SK-N-SH (cell line): ENCODE measurements at places on chromosomes 6 and 20.

DNA sequence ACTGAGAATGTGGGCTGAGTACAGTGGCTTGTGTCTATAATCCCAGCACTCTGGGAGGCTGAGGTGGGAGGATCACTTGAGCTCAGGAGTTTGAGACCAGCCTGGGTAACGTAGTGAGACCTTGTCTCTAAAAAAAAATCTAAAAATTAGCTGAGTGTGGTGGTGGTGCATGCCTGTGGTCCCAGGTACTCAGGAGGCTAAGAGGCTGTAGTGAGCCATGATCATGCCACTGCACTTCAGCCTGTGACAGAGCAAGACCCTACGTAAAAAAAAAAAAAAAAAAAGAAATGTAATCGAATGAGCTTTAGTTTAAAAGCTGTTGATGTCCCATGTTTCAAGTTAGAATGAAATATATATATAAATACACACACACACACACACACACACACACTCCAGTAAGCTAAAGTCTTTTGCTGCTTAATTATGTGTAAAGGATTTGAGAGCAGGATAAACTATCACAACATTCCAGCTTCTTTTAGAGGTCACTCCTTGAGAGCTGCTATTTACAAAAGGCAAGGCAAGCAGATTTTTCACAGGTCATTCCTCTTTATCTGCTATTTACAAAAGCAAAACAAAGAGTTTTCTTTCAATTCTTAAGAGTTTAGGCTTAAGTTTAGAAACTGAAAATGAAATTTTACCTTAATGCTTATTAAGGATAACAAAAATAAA lies 4.7 kb upstream of the MICAL1 start:
- DNase-seq, result no peak

- no peak for DNase-seq
Measured at GRCh38 chr6:108666656-108667260, 106.0 kb downstream of the FOXO3 start.

GRCh38 chr20:4787069-4787468 lies 65.4 kb downstream of the PRND start:
- no peak for DNase-seq

DNA sequence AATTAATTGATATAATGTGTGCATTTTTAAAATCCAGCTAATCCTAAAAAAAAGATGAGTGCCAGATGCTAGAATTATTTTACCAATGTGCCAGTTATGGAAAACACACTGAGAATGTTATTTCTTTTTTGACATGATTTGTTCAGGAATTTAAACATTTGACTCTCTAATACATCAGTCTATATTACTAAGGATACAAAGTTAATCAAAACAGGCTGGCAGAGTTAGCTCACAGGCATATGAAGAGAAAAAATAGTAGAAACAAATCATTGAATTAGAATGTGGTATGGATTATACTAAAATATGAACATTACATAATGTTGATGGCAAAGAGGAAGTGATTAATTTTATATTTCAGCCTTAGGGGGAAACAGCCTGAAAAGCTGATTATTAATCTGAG lies 368.3 kb upstream of the GJE1 start:
- DNase-seq, result no peak

- DNase-seq, result no peak
Measured at GRCh38 chr20:22503577-22503976, 80.8 kb downstream of the FOXA2 start.

GRCh38 chr20:48734104-48734749 lies 93.6 kb downstream of the PREX1 start:
- no peak for DNase-seq

- no peak for DNase-seq
Measured at GRCh38 chr20:49590163-49591017, 22.5 kb upstream of the PTGIS start.

- no peak for DNase-seq
Measured at GRCh38 chr20:8434326-8434876, 302.3 kb downstream of the PLCB1 start.

DNA sequence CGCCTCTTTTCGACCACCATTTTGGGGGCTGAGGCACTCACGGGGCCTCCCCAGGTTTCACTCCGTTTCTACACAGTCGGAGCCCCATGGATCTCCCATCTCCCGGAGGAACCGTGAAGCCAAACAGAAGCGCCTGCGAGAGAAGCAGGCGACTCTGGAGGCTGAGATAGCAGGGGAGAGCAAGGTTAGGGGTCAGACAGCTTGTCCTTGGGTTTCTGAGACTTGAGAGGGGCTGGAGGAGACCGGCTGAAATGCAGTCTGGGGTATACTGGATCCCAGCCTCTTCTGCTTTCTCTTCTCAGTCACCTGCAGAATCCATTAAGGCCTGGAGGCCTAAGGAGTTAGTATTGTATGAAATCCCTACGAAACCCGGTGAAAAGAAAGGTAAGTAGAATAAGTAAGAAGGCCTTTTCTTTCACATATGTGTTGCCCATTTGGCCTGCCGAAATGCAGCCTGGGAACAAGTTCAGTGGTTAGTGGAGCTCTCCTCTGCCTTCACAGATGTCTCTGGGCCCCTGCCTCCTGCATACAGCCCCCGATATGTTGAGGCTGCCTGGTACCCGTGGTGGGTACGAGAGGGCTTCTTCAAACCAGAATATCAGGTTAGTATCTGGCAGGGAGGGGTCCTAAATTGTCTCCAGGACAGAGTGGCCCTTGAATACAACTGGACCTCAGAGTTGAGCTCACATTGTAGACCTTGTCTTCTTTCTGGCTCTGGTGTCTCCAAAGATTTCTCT lies 984 bp downstream of the VARS2 start:
- no peak for DNase-seq

GRCh38 chr6:88679841-88680240 lies 283.6 kb downstream of the RNGTT start:
- no peak for DNase-seq

DNA sequence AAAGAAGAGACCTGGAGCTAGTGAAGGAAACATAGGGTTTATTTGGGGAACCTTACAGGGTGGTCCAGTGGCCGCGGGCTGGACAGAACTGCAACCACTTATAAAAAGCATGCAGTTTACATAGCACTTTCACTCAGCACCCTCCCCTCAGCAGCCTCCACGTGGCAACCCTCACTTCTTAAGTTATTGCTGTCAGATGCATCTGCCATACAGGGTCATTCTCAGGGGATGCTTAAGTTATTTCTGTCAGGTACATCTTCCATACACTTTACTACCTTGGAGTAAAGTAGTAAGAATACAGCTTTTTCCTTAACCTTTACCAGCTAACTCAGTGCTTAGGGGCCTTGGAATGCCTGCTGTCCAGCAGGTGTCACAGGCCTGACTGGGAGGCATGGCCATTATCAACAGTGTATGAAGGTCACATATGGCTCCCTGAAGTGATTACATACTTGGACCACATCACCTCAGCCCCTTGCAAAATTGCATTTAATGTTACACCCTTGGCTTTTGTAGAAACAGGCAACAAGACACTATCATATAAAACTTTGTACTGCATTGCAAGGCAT lies 2.0 kb upstream of the NOL7 start:
- no peak for DNase-seq

DNA sequence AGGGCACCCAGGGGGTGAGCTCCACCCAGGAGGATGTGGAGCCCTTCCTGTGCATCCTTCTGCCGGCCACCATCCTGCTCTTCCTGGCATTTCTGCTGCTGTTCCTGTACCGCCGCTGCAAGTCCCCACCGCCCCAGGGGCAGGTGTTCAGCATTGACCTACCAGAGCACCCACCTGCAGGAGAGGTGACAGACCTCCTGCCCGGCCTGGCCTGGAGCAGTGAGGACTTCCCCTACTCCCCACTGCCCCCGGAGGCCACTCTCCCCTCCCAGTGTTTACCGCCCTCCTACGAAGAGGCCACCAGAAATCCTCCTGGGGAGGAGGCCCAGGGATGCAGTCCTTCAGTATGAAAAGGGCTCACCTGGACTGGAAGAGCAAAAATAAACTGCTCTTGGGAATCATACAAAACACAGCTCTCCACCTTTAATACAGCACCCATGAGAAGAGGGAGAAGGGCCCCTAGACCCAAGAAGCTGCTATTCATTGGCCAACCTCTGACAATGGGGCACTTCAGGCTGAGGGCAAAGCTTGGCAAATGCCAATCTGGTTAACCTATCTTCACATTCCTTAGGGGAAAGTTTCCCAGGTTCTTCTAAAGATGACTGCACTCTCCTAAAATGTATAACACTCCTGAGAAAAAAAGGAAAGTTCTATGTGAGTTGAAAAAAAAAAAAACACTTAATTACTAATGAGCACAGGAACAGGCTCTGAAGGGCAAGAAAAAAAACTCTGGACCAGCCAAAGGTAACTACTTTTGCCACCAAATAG lies 5.0 kb downstream of the SMIM28 start:
- no peak for DNase-seq

- DNase-seq, result no peak
Measured at GRCh38 chr6:115631028-115631427, 429.7 kb downstream of the FRK start.

- no peak for DNase-seq
Measured at GRCh38 chr6:15796844-15797243, 134.0 kb upstream of the DTNBP1 start.
